Ammon's horn (tissue), 1 donor: ENCODE measurements at places on chromosomes 13 and 19.

GRCh38 chr19:16446724-16447368, 24.9 kb downstream of the EPS15L1 start:
- peak; percentile 73 for DNase-seq

DNA sequence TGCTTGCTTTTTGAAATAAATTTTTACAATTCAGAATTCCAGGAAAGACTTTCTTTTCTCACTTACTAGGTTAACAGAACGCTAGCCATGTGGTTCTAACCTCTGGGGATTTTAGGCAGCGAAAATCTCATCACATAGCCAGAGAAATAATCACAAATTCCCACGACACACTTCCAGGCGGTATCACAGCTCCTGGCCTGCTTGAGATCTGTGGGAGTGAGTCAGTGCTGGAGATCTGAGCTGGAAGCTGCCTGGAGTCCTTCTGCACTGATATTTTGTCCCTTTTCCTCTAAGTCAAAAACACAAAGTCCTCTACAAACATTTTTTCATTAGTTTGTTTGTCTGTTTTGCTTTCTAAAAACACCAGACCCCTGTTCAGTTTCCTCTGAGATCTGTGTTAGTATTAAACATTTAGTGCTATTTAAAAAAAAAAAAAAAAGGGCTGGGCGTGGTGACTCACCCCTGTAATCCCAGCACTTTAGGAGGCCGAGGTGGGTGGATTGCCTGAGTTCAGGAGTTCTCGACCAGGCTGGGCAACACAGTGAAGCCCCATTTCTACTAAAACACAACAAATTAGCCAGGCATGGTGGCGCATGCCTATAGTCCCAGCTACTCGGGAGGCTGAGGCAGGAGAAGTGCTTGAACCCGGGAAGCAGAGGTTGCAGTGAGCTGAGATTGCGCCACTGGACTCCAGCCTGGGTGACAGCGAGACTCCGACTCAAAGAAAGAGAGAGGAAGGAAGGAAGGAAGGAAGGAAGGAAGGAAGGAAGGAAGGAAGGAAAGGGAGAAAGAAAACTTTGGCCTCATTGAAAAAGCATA, 12.2 kb upstream of the UBE2L5 start:
- no peak for DNase-seq

DNA sequence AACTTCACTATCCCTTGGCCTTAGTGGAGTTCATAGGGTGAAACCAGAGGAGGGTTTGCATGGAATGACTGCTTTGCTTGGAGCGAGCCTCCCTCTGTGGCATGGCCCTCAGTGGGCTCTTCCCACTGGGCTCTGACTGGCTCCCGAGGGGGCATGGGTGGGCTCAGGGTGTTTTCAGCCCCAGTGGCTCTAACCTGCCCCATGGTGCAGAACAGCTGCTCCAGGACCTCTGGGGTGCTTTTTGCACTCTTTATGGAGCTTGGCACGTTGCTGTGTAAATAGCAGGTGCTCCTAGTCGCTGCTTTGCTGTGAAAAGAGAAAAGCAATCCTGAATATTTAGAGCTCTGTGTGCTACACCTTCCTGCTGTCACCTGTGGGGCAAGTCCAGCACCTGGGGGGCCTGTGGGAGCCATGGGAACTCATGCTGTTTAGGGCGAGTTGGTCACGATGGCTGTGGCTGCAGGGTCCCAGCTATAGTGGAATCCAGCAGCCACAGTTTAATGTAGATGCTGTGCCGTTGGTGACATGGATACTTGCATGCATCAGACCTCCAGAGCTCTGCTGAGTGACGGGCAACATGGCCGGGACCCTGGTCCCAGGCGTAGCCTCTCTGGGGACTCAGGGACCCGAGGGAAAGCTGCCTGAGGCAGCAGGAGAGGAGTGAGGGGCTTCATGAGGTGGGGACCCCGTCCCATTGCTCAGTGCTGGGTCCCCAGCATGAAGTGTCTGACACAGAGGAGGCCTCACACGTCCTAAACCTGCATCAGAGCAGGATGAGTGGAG, 14.3 kb upstream of the MCF2L start:
- no peak for DNase-seq

DNA sequence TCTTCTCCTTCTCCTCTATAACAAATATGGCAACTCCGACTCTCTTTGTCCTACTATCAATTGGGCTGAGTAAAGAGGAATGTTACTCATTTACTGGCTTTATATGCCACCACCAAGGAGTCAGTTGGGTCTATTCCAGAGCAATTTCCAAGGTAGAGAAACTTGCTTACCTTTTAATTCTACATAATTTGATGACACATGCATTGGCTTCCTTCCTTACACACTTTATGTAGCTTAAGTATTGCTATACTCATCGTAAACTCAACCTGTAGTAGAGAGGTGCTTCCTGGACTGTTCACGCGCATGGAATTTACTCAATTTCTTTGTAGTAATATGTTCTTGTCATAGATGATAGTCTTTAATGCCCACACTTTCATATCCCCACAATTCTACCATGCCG, 160.7 kb downstream of the LMO7 start:
- no peak for DNase-seq

DNA sequence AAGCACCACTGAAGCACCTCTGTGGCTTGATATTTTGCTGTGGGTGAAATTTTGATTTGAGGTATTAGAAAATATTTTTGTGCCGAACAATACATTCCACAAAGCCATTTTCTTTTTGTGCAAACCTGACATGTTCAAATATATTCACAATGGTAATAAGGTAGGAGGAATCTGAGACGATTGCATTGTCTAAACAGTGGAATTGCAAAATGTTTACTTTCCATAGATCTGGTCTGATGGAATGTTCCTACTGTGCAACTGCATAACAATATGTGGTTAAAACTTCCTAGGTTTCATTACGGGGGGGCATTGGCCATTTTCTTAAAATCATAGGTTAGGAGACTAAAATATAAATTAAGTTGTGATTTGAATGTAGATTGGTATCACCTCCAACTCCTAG, 42.7 kb upstream of the AKAP11 start:
- no peak for DNase-seq

- DNase-seq, result no peak
Measured at GRCh38 chr19:13844130-13844631, 32.8 kb upstream of the NANOS3 start.

DNA sequence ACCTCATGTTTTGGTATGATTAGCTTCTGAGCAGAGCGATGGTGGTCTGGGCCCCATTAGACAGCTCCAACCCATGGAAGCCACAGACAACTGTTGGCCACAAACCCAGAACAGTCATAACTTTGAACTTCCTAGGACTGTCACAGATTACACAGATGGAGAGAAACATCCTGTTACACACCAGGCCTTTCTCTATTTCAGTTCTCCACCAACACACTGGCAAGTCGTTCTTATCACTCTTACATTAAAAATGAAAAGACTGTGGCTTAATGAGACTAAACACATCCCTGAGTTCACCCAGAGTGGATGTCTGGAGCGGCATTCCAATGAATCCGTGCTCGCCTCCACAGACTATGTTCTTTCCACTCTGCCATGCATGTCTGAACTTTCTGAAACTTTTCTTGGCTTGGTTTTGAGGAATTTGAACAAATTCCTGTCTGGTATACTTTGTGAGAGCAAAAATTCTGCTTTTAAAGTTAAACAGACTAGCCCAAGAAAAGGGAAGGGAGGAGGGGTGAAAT, 109.1 kb downstream of the NALCN start:
- no peak for DNase-seq

DNA sequence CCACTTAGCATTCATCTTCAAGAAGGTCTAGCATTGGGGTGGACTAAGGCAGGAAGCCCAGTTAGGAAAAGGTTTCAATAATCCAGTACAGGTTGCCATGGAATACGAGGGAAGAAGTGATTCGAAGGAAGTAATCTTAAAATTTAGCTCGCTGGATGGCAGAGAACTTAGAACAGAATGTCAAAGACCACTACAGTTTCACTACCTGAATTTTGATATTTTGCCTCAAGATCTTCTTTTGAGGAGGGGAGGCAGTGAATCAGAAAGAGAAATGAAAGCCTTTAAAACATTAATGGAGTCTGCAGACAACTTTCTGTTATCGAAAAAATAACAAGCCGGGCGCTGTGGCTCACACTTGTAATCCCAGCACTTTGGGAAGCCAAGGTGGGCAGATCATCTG, 7.0 kb upstream of the RAB8A start:
- no peak for DNase-seq
